Smooth muscle cell of bladder (primary cell): ENCODE measurements at places on chromosomes 11 and 22. TPM values are rescaled to one million over a fixed set of nuclear protein-coding genes. Genes with fewer than 3 reads are reported as not detected.

Gene ZFTA
- 7.4 and 10.2 TPM in 2 replicates for total RNA-seq

Gene ART5
- 0.37 TPM in 1 of 2 replicates, not detected in the other for total RNA-seq

Gene PRG2
- total RNA-seq: 0.55 and 0.71 TPM in 2 replicates

Gene IFITM10
- 0.28 and 0.65 TPM in 2 replicates for total RNA-seq

Gene MRGPRX4
- total RNA-seq: under 0.01 TPM in 1 of 2 replicates, not detected in the other

Gene WNT11
- 0.28 and 1.1 TPM in 2 replicates for total RNA-seq

Gene LRRC75B
- total RNA-seq: 6.4 TPM in 2 replicates

Gene MPZL3
- 0.28 TPM in 2 replicates for total RNA-seq

Gene MRPL48
- 21.9 and 26.7 TPM in 2 replicates for total RNA-seq

Gene TBX10
- not detected in 2 replicates for total RNA-seq

Gene GLB1L3
- not detected in 2 replicates for total RNA-seq

Gene RAD9A
- 2.4 and 5.4 TPM in 2 replicates for total RNA-seq

Gene HBB
- not detected in 2 replicates for total RNA-seq

Gene PLAAT4
- 15.8 and 23.9 TPM in 2 replicates for total RNA-seq

Gene CRYBA4
- total RNA-seq: not detected in 2 replicates

Gene IFT27
- 20.9 and 23.5 TPM in 2 replicates for total RNA-seq

Gene CRYBB3
- total RNA-seq: not detected in 2 replicates

Gene MS4A6A
- total RNA-seq: not detected in 2 replicates

Gene NLRP14
- 0.09 and 0.14 TPM in 2 replicates for total RNA-seq

Gene CYTH4
- 0.09 and 0.43 TPM in 2 replicates for total RNA-seq
